HFFc6 (cell line): ENCODE measurements at places on chromosomes 12 and 14.

DNA sequence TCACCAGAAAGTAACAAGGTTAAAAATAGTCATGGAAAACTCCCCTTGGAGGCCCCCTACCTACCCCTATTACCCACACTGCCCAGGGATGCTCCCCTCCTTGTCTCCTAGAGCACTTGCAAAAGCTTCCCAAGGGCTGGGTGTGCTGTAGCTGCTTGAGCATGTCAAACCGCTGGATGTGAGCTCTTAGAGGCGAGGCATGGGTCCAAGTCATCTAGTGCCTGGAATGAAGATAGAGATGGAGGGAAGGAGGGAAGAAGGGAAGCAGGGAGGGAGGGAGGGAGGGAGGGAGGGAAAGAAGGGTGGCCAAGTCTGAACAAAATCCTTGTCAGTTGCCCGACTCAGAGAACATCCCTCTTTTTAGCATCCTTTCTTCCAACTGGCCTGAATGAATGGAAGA is 43.1 kb downstream of the LTBP2 start:
- DNase-seq = no peak

DNA sequence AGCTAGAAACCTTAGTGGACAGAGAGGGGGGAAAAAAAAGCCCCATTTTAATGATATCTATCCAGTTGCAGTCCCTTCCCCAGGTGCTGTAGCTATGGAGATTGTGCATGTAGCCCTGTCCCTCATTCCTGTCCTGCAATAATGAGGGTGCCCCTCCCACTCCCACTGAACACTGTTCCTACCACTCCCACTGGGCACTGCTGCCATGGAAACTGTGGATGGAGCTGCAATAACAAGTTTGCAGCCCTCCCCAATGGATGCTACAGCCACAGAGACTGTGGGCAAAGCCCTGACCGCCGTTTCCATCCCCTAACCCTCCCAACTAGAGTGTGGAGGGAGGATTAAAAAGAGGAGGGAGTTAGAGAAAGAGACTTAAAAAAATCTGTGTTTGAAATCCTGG is 238.3 kb downstream of the FUT8 start:
- DNase-seq = no peak

GRCh38 chr12:61871485-61871810 is 388.8 kb upstream of the USP15 start:
- no peak for DNase-seq

GRCh38 chr12:111314953-111315539 is 53.8 kb downstream of the PHETA1 start:
- DNase-seq = no peak

DNA sequence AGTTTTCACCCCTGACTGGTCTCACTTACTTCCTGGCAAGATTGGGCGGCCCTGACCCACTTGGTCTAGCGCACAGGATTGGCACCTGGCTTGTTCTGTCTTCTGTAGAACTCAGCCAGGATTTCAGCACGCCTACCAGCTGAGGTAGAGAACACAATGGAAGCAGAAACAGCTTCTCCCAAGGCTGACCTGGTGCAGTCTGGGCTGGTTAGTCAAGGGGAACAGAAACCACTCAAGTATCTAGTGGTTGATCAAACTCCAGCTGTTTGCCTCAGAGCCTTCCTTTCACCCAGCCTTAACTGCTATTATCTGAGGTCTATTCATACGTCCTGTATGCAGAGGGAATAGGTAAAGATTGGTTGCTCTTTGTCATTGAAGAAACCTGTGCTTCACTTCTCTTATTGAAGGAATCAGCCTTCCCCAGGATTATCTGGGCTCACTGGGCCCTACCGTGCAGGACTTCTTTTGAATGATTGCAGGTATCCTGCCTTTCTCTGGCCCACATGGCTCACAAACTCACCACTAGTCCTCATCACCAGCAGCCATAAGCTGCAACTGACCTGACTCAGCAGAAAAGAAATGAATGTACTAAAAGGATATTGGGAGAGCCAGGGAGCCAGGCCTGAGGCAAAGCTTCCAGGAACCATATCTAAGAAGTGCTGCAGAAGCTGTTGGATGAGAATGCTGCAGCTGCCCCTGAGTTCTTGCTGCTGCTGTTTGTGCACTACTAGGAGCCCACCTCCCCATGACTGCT is 2.5 kb upstream of the PLEKHD1 start:
- no peak for DNase-seq
